Daoy (cell line): ENCODE measurements at places on chromosomes 2 and 18. TPM values are rescaled to one million over a fixed set of nuclear protein-coding genes. Genes with fewer than 3 reads are reported as not detected.

Gene CIB4
- not detected in 2 replicates for total RNA-seq

Gene SERPINB4
- total RNA-seq: not detected in 2 replicates

Gene CXCR4
- 3.8 and 6.5 TPM in 2 replicates for total RNA-seq

Gene CD207
- total RNA-seq: not detected in 2 replicates

Gene CD226
- 0.48 and 0.91 TPM in 2 replicates for total RNA-seq

Gene LAMA3
- 1.4 and 5.9 TPM in 2 replicates for total RNA-seq

Gene MARCO
- not detected in 2 replicates for total RNA-seq

Gene ABCB6
- total RNA-seq: 9.0 and 10.5 TPM in 2 replicates

Gene CNGA3
- total RNA-seq: not detected in 2 replicates

GRCh38 chr18:34697891-34698290 is 12.2 kb upstream of the DTNA start:
- DNase-seq: no peak

- no peak for DNase-seq
Measured at GRCh38 chr18:61833978-61834377, 58.8 kb downstream of the RNF152 start.

GRCh38 chr2:186032102-186032738 is 293.6 kb downstream of the FSIP2 start:
- DNase-seq: no peak

- no peak for DNase-seq
Measured at GRCh38 chr2:207091176-207091575, 74.6 kb downstream of the KLF7 start.

GRCh38 chr2:100197631-100198153 is 55.3 kb upstream of the AFF3 start:
- no peak for DNase-seq

GRCh38 chr2:134491771-134492441 is 226.9 kb downstream of the TMEM163 start:
- peak; percentile 37 for DNase-seq

DNA sequence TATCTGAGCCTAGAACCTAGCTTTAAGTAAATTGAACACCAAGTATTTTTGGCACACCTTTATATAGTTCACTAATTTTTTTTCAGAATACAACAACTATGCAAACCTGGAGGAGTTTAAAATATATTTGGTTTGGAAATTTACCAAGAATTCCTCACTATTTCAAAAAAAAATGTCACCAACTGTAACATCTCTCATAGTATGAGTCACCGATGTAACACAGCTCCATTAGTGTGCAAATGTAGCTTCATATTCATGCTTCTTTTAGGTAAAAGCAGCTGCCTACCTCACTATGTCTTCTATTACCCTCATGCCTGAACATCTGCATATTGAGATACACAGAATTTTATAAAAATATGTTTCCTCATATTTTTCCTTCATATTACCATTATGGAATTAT is 80.5 kb downstream of the NRXN1 start:
- no peak for DNase-seq

- DNase-seq: no peak
Measured at GRCh38 chr18:5309888-5310470, 14.5 kb upstream of the ZBTB14 start.

DNA sequence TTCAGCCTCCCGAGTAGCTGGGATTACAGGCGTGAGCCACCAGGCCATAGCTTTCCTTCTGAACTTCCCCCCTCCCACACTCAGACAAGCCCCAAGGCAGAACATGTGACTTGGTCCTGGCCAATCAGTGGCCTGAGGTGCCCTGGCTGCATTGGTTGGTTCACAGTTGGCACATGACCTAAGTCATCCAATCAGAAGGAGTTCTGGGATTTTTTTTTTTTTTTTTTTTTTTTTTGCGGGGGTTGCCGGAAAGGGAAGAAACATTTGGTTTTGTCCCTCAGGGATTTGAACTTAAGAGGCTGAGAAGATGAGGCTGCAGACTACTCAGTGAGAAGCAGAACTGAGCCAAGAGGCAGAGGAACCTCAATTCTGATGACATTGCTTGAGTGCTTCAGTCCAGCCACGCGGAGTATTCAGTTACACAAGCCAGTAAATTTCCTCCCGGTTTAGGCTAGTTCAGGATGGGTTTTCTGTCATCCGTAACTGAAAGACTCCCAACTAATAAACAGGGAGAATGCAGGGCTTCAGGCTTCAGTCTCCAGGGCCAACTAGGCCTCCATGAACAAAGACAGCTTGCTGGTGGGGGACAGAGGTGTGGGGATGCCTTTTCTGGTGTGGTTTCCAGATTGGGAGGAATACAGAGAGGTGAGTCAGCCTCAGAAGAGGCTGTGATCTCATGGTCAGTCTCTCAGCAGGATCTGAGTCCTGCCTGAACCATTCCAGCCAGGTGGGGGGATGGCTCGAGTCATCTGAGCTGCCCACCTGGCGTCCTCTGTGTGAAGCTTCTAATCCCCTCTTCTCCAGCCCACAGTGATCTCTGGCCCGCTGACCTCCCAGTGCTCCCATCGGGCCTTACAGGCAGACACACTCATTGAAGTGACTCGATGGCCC is 9.2 kb downstream of the PTMA start:
- DNase-seq: peak; percentile 52

DNA sequence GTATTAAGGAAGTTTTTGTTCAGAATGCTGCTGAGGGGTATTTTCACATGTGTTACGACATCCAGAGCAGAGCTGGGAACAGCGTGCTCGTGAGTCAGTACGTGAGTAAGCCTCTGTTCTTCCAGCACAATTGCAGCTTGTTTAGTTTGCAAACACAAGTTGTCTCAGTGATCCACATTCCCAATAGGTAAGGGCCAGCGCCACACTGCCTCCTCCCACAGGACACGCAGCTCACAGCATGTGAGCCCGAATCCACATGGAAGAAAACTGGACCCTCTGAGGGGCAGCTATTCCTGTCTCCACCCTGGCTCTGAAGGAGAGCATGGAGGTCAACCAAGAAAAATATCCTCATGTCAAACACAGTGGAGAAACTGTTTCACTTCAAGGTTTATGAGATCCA is 173.9 kb upstream of the PID1 start:
- peak; percentile 84 for DNase-seq

- no peak for DNase-seq
Measured at GRCh38 chr2:212109792-212110680, 428.6 kb downstream of the ERBB4 start.

- DNase-seq: no peak
Measured at GRCh38 chr2:22350621-22351020, 1034.4 kb upstream of the KLHL29 start.

DNA sequence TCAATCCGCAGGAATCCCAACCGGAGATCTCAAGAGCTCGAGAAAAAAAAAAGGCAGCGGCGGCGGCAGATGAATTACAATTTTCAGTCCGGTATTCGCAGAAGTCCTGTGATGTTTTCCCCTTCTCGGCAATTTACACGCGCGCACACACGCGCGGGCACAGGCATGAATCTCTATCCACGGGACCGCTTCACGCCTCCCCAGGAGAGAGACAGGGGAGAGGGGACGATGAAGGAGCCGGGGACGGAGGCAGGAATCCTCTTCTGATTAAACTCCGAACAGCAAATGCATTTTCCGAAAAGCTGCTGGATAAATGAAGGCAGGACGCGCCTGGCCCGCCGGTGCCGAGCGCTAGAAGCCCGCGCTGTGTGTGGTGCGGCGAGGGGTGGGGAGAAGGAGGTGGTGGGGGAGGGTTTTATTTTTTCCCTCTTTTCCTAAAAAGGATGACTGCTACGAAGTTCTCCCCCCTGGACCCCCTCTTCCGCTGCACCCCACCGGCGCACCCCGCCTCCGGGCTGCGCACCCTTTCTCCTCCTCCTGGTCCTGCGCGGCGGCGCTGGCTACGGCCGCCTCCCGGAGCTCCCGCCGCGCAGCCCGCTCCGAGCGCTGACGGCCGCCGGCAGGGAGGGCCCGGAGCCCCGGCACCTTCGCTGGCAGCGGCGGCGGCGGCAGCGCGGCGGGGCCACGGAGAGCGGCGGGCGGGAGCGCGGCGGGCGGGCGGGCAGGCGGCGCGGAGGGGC is at the start of gene BCL2:
Gene BCL2, minus strand, starts transcription at position 387 of the 740 bp plus-strand sequence.
- DNase-seq: peak; percentile 56

GRCh38 chr2:61367177-61367576 is 103.7 kb downstream of the USP34 start:
- DNase-seq: no peak

DNA sequence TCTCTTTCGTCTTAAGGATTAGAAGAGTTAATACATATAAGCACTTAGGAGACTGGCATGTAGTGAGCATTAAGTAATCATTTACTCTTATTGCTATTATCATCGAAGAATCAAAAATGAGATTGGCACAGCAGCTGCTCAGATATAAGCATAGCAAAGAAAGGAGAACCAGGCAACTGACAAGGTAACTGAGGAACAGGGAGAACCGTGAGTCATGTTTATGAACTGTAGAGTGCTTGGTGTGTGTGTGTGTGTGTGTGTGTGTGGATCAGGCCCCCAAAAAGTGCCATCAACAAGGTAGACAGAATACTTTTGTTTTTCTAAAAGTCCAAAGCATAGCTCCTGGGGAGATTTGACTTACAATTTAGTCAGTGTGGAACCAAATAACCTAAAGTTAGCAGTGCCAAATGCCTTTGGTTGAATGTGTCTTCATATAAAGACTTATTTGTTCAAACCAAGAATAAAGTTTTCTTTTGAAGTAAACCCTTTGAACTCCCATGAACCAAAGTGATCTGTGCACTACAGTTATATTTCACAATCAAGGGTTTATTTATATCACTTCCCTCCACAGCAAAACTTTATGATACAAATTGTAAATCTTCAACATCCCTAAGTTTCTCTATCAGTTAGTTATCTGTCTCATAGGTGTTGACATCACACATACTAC is 660.6 kb downstream of the NYAP2 start:
- no peak for DNase-seq

DNA sequence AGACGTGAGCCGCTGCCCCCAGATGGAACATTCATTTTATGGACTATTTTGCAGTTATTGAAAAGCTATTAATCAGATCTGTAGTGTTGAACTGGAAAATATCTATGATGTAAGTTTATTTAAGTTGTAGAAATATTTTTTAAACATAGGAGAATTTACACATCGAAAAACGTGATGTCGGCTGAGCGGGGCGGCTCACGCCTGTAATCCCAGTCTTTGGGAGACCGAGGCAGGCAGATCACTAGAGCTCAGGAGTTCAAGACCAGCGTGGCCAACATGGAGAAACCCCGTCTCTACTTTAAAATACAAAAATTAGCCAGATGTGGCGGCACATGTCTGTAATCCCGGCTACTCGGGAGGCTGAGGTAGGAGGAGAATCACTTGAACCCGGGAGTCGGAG is 2.0 kb upstream of the TIA1 start:
- no peak for DNase-seq

- DNase-seq: no peak
Measured at GRCh38 chr2:138058427-138058826, 94.2 kb downstream of the HNMT start.

GRCh38 chr2:11411768-11412448 is 54.1 kb downstream of the E2F6 start:
- DNase-seq: peak; percentile 64

DNA sequence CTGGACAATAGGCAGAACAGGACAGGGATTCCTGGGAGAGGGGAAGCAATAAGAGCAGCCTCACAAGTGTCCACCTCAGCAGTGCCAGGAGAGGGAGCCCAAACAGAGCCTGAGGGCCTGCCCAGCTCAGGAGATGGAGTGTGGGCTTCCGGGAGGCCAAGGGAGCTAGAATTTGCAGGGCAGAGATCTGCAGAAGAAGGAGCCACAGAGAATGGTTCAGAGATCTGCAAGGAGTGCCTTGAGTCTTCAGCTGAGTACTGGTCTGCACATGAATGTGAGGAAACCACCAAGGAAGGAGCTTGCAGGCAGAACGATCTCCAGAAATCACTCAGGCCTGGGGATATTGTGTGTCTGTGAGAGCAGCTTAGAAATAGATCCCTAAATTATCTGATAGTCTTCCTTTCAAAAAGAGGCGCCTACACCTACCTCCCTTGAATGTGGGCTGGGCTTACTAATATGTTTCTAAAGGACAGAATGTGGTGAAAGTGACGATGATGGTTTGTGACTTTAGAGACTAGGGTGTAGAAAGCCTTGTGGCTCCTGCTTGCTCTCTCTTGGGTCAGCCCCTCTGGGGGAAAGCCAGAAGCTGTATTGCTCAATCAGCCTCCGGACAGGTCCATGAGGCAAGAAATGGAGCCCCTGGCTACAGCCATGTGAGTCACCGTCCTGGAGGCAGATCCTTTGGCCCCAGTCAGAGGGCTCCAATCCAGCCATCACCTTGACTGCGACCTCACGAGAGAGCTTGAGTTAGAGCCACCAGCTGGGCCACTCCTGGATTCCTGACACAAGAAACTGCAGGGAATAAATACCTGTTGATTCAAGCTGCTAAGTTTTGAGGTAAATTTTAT is 7.6 kb upstream of the LPIN1 start:
- DNase-seq: peak; percentile 65

GRCh38 chr18:4246374-4246773 is 208.7 kb downstream of the DLGAP1 start:
- no peak for DNase-seq

DNA sequence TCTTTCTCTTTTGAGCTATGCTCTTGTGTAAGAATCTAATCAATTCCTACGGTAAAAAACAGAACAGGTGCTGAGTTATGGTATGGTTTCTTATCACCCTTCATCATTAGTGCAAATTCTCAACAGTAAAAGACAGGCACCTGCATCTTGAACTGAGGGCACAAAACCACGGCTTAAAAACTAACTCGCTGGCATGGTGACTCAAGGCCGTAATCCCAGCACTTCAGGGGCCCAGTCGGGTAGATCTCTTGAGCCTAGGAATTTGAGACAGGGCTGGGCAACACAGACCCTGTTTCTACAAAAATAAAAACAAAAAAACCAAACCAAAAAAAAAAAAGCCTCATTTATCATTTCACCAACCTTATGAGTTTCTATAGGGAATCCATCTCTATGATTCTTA is 33.3 kb downstream of the THAP4 start:
- no peak for DNase-seq

- peak; percentile 16 for DNase-seq
Measured at GRCh38 chr2:237218756-237219155, 133.1 kb downstream of the COPS8 start.

- peak; percentile 46 for DNase-seq
Measured at GRCh38 chr2:168583710-168584521, 127.8 kb downstream of the CERS6 start.
